Nucleus accumbens (tissue), 56 donors: ENCODE measurements at places on chromosomes 5 and 9.
A peak's percentile ranks its signal among the peaks of the same experiment; 100 is the strongest.

GRCh38 chr5:72426019-72426418 is 81.2 kb downstream of the ZNF366 start:
- DNase-seq: no peak

- no peak for DNase-seq
Measured at GRCh38 chr5:179413711-179414458, 68.6 kb upstream of the ADAMTS2 start.

DNA sequence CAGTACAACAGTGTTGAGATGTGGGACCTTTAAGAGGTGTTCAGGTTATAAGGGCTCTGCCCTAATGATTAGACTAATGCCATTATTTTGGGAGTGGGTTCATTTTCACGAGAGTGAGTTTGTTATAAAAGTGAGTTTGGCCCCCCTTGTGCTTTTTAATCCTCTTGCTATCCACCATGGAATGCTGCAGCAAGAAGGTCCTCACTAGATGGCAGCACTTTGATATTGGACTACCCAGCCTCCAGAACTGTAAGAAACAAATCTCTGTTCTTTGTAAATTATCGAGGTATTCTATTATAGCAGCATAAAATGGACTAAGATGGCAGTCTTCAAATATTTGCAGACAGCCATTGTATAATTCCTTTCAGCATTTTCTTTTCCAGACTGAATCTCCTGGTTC is 212.4 kb downstream of the LRRC70 start:
- no peak for DNase-seq

- DNase-seq: no peak
Measured at GRCh38 chr5:159638954-159639559, 277.2 kb upstream of the ADRA1B start.

DNA sequence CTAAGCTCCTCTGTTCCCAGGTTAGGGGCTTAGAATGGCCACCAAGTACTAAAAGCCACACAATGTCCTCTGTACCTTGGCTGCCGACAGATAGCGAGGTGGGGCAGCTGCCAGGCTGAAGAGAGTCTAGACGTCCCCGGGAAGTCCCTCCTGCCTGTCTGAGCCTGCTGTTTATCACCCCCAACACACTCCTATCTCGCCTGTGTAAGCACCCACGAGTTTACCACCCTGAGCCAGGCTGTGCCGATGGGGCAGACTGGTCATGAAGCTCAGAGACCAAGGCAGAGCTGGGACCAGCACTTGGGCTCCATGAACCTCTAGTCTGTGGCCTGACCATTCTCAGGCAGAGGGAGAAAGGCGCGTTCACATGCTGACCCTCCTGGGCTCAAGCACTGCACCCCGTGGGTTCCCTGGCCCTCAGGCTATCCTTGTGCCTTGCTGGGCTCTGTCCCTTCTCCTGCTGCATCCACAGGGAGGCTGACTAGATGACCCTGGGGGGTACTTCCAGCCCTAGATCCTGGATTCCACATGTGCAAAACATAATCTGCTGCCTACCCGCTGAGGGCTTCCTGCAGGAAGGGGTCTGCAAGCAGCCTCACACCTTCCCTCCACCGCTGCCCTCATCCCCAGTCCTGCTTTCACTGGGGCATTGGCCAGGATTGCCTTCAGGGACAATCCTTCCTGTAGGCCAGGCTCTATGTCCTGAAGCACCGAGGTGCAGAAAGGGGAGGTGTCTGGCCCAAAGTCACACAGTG is 18.6 kb upstream of the SLC25A51 start:
- no peak for DNase-seq

GRCh38 chr9:129107651-129108050 is 2.9 kb downstream of the CRAT start:
- DNase-seq: no peak

DNA sequence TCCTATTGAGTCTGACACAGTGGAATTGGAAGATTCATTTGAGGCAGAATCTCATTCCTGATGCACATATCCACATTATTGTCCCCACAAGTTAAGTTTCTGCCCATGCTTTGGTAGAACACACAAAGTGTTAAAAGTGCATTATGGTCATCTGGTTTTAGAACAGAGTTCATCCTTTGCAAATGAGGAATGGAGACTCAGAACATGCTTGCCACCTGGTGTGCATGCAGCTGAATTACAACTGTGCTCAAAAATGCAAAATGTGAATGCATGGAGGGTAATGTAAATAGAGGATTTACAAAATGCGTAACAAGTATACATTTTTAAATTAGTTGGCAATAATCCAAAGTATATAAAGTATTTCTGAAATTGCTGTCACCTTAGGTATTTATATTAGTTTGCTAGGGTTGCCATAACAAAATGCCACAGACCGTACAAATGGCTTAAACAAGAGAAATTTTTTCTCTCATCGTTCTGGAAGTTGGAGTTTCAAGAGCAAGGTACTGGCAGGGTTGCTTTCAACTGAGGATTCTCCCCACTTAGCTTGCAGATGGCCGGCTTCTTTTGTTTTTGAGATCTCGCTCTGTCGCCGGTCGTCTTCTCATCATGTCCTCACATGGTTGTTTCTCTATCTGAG is 671.1 kb downstream of the TAF11L14 start:
- no peak for DNase-seq

DNA sequence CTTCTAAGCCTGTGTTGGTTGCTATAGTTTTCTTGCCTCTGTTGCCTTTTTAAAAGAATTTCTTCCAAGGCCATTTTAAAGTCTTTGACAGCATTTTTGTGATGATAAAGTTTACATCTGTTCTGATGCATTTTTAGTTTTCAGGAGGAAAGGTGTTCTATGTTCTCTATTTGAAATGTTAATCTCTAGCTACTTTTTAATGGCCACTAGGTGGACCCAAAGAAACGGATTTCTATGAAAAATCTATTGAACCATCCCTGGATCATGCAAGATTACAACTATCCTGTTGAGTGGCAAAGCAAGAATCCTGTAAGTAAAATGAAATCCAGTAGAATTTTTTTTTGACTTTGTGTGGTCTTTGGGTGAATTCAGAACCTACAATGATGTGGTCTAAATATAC is 60.2 kb downstream of the MELK start:
- no peak for DNase-seq

GRCh38 chr9:86585422-86586143 is 231.4 kb upstream of the TUT7 start:
- DNase-seq: no peak

- no peak for DNase-seq
Measured at GRCh38 chr5:171223927-171224326, 85.1 kb upstream of the TLX3 start.

DNA sequence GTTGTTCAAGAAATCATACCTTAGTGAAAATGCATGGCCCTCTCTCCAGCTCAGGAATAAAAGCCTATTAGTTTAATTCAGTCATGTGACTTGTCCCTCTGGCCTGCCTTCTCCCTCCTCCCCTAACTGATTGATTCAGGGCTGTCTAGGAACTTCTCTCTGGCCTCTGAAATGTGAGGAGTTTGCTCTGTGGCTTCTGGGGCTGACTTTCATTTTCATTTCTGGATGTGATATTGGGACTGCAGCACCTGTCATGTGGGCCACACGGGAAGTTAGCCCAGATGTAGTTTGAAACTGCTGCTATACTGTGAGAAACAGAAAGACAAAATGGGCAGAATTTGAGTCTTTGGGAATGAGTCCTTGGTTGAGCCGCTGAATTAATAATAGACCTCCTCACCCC is 44.8 kb downstream of the PARP8 start:
- DNase-seq: no peak

DNA sequence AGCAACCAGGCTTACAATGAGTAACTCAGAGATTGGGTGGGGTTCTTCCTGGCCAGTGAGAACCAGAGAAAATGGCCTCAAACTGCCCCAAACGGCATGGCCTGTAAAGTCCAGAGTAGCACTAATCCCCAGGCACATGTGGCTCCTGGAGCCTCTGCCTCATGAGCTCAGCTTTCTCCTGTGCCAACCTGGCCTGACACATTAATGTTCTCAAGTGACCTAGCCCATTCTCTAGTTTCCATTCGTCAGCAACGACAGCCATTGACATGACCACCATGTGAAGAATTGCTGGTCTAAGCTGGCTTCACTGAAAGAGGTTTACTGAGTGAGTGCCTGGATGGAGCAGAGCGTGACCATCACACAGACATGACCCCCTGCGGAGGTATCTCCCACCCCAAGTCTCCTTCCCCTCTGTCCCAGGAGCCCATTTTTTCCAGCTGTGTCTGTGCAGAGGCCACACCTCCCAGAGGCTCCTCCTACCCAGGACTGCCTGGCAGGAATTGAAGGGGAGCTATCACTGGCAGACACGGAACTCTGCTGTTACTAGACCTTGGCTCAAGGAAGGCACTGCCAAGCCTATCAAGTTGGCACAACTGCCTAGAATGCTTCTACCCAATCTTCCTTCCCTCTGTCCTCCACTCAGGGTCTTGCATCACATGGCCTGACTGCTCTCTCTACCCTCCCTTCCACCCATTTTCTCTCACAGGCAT is 59.0 kb upstream of the BOD1 start:
- DNase-seq: no peak

GRCh38 chr5:160457252-160457651 is 35.6 kb downstream of the PTTG1 start:
- DNase-seq: no peak

DNA sequence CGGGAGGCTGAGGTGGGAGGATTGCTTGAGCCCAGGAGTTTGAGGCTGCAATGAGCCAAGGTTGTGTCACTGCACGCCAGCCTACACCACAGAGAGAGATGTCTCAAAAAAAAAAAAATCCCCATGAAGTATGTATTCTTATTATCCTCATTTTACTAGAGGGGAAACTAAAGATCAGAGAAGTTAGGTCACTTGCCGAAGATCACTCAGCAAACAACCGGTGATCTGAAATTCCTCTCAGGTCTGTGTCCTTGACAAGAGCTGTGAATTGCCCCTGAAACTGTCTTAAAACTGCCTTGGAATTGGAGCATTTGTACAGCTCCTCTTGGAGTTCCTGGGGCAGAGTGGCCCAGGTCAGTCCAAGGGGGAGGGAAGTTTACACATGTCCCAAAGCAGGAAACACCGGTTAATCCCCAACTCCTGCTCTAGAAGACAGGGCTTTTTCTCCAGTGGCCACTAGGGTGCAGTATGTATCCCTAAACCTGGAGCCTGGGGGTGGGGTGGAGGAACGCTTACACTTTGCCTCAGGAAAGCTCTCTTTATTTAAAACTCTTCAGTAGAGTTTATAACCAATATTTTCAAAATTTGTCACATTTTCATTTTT is 27.6 kb downstream of the AQP7 start:
- peak; percentile 23 for DNase-seq

DNA sequence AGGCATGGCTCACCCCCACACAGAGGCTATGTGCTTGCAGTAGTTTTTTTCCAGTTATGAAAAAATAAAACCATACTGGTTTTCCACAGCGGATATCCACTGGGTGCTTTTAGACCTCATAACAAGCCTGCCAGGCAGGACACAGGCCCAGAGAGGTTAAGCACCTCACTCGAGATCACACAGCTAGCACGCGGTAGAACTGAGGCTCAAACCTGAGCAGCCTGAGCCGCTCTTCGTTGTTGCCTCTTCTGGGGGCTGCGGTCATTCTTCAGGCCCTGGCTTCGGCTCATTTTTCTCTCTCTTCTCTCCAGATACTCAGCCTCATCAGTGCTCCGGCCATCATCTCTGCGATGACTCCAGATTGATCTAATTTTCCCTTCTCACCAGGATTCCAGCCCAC is 196.0 kb downstream of the TTLL11 start:
- DNase-seq: no peak
